MG63 (cell line): ENCODE measurements at places on chromosomes 11 and 22. TPM values are rescaled to one million over a fixed set of nuclear protein-coding genes. Genes with fewer than 3 reads are reported as not detected.

DNA sequence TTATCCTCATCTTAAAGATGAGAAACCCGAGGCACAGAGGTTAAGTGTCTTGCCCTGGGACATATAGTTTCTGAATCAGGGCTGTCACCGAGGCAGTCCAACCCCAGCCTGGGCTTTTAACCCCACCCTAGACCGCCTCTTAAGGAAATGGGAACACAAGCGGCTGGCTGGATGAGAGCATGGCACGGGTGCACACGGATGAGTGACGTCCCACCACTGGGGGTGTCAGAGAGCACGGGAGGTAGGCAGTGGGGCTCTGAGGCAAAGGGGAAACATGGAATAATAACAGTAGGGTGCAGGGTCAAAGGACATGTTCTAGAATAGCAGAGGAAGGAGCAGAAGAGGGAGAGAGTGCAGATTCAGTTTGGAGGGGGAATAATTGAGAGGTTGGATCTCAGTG lies 22.3 kb downstream of the PPFIBP2 start:
- DNase-seq, result no peak

DNA sequence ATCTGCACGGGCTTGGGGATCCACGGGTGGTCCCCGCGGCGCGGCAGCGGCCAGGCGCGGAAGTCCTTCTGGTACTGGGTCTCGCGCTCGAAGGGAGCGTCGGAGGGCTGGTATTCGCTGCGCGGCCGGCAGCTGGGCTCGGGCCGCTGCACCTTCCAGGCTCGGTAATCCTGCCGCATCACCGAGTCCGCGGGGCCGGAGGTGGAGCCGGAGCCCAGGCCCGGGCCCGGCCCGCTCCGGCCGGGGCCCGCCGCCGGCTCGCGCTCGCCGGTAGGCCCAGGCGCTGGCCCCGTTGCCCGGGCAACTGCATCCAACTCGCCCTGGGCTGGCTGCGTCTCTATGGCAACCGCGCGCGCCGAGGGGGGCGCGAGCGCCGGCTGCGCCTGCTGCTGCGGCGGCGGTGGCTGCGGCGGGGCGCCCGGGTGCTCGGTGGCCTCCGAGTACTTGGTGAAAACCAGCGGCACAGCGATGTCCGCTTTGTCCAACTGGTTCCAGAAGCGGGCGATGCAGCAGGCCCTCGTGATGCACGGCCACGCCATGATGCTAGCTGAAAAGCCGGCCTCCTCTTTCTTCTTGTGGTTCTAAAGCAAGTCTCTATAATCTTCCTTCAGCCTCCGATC lies 897 bp downstream of the MAP6 start:
- DNase-seq, result no peak

Gene KCNK4
- not detected in 2 replicates for total RNA-seq

DNA sequence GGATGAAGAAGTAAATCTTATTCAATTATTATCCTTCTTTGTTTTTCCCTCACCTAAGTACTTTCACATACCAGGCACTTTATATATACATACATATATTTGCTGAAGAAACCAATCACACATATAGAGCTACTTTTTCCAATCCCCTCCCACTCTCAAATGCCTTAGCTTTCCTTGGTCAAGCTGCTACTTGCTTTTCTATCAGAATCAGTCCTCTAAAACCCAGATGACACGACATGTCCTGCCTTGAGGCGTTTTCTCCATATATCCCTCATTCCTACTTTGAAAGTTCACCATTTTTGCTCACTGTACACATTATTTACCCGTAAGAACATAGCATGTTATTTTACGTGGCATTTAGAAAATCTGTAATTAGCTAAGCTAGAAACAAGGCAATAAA lies 5.4 kb downstream of the RAB38 start:
- no peak for DNase-seq

DNA sequence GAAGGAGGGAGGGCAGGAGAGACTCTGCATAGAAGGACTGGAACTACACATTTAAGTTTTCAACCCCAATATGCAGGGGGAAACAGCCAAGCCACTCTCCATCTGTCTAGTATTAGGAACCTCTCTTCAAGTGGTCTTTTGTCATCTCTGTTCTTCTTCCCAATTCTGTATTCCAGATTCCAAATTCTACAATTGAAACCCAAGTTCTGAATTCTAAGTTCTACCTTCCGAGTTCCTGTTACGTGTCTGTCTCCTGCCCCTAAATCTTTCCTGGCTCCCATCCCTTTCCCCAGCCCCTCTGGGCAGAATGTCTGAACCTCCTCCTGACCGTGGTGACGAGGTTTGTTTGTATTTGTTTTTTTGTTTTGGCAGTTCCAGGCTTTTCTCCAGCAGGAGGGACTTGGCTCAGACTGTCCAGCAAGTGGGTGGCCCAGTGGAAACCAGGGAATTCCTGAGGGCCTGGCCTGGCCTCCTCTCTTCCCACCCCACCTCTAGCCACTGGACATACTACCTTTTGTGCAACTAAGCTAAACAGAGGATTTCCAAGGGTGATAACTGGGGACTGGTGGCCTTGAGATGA lies 1.6 kb upstream of the THOC5 start:
- peak; percentile 6 for DNase-seq

GRCh38 chr11:3995949-3996554 lies 98.5 kb upstream of the RRM1 start:
- no peak for DNase-seq

- DNase-seq, result no peak
These were observed 3.4 kb downstream of the PTPRJ start for GRCh38 chr11:47983464-47984397.

GRCh38 chr11:60966890-60967289 lies 4.6 kb upstream of the CD6 start:
- no peak for DNase-seq

Gene DEFB131B
- total RNA-seq, result not detected in 2 replicates

Gene SCUBE2
- 0.59 TPM in 1 of 2 replicates, not detected in the other for total RNA-seq

Gene TRPM5
- not detected in 2 replicates for total RNA-seq
